SK-MEL-5 (cell line): ENCODE measurements at places on chromosomes 1 and 21. TPM values are rescaled to one million over a fixed set of nuclear protein-coding genes. Genes with fewer than 3 reads are reported as not detected.

Gene GPR161
- total RNA-seq: 38.2 and 41.8 TPM in 2 replicates

Gene HSD3B2
- 0.32 and 1.1 TPM in 2 replicates for total RNA-seq

Gene ALX3
- total RNA-seq: not detected in 2 replicates

Gene ERG
- not detected in 2 replicates for total RNA-seq

Gene ZNF648
- 0.43 and 1.1 TPM in 2 replicates for total RNA-seq

Gene RHEX
- total RNA-seq: not detected in 2 replicates

Gene TSPAN1
- total RNA-seq: not detected in 2 replicates

Gene PIK3R3
- total RNA-seq: 10.9 and 11.6 TPM in 2 replicates

Gene VHLL
- total RNA-seq: 0.27 TPM in 1 of 2 replicates, not detected in the other

Gene LYPD8
- 2.3 and 2.4 TPM in 2 replicates for total RNA-seq

GRCh38 chr1:50080904-50081586, 27.7 kb upstream of the ELAVL4 start:
- DNase-seq: peak; percentile 57

DNA sequence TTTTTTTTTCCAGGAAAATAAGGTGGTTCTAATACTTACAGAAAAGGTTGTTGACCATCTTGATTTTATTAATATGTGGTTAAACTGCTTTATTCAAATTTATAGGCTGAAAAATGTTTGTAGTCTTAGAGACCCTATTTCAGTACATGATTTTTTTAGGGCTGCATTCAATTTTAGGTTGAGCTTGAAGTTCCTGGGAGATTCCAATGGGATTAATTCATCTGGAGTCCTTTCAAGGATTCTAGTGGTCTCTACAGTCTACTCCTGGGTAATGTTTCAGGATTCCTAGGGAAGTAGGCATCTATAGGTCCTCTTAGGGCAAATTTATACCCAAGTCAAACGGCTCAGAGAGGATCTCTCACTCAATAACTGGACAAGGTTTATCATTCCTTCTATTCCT, 126.7 kb downstream of the HMCN1 start:
- DNase-seq: no peak

DNA sequence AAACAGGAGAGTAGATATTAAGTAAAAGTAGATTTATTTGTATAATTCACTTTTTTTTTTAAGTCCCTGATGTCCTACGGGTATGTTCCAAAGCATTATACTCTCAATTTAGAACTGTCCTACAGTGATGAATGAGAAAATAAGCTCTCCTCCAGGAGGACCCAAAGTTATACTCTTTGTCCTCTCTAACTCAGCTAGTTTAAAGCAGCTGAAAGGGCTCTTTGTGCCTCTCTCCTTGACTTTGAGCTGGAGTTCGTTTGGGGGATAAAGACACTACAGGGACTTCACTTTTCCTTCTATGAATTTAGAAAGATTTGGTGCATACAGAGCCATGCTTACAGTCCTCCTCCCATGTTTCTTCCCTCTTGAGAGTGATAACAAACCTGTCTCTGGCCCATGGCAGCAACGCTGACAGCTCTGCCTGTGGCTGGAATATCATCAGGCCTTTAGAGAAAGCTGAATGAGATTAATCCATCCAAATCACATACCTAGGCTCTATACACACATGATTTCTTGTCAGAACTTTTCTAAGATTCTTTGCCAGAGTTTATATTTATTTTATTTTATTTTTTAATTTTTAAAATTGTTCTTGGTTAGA, 134.3 kb downstream of the PIK3R3 start:
- peak; percentile 52 for DNase-seq

DNA sequence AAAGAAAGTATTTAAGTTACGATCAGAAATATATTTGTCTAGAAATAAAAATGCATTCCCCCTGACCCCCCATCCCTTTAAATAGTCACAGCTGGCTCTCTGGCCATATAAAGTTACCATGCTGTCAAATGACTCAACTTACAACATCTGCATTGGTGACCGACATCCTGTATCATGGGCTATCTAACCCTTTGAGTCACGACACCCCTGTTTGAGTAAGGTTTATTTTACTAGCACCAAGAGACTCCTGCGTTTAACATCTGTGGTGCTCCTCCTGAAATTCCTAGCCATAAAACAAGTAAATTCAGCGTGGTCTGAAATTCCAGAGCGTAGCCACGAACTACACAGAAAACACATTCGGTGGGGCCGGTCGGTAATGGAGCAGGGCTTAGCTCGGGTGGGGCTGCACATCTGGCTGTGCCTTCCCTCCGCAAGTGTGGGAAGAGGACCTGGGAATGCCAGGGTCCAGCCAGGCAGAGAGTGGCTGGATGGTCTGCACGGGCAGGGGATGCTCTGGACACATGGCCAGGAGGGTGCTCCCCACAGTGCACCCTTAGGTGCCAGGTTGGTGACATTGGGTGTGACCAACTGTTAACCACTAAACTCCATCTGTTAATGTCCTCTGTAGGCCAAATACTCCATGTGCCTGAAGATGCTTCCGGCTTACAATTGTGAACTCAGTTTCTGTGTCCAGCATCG, 53.0 kb upstream of the CLDN14 start:
- DNase-seq: no peak

GRCh38 chr1:246969621-246970020, 37.9 kb upstream of the AHCTF1 start:
- DNase-seq: no peak

DNA sequence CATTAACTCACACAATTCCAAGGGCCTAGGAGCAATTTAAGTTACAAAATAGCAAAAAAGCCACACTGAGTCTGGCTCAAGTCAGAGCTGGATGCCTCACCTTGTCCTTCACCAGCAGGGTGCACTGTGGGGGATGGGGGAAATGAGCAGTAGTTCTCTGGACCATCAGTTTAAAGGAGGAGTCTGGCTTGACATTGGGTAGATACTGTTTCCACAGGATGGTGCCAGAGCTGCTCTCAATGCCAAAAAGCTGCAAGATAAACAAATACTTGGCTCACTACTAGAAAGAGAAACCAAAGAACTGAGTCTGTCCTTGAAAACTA, 18.8 kb downstream of the EMC1 start:
- peak; percentile 1 for DNase-seq

DNA sequence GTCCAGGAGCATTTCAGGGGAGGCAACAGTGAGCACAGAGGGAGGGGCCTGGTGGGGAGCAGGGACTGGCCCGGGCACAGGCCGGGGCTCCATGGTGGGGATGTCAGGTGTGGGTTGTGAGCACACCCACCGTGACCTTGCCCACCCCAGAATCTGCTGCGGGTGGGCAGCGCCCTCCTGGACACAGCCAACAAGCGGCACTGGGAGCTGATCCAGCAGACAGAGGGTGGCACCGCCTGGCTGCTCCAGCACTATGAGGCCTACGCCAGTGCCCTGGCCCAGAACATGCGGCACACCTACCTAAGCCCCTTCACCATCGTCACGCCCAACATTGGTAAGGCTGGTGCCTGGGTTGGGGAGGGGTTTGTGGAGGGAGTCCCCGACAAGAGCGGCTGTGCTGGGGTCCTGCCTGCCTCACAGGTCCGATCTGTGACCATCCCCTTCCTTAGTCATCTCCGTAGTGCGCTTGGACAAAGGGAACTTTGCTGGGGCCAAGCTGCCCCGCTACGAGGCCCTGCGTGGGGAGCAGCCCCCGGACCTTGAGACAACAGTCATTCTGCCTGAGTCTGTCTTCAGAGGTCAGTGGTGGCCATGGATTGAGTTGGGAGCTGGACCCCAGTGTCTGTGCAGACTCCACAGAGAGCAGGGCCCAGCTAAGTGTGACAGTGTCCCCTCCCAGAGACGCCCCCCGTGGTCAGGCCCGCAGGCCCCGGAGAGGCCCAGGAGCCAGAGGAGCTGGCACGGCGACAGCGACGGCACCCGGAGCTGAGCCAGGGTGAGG, 14.3 kb downstream of the PSRC1 start:
- no peak for DNase-seq

DNA sequence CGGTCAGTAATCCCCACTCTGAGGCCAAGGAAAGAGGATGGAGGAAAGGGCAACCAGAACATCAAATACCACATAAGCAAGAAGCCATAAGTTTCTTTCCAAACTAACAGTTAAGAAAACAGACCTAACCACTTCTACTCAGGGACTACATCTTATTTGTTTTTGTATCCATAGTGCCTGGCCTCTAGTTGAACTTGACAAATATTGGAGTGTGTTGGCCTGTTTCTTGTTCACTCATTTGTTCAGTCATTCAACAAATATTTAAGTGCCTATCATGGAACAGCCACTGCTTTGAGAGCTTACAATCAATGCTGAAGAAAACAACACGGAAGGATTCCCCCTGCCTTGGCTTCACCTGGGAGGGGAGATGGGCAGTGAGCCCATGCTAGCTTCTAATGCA, 69.7 kb downstream of the ST6GALNAC3 start:
- DNase-seq: no peak

- no peak for DNase-seq
These were observed 117.8 kb downstream of the TNFSF18 start for GRCh38 chr1:172932981-172933380.

DNA sequence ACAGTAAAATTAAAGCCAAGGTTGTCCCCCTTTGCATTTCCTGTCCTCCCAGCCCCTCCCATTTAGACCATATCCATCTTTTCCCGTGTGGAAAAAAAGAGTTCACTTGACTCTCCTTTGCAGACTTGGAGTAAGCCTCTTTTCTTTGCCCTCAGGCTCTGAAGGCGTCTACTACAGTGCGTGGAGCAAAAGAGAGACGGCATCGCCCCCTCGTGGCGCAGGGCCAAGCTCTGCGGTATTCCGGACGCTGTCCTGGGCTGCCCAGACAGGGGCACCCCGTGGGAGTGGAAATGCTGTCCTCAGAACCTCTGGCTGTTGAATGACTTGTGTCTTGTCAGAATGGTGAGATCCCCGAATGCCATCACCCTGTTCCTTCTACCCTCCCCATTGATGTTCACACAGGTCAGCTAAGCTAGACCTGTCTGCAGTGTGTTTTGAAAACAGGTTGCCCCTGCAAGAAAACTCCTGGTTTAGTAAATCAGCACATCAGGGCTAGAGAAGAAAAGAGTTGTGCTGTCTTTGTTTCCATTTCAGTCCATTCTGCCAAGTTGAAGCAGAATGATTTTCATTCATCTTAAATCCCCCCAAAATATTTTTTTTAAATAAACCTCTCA, 12.3 kb upstream of the GJA8 start:
- DNase-seq: peak; percentile 89

- no peak for DNase-seq
These were observed 129.2 kb downstream of the GLUL start for GRCh38 chr1:182262425-182262824.

GRCh38 chr1:167905671-167906070, 8.3 kb downstream of the ADCY10 start:
- no peak for DNase-seq

DNA sequence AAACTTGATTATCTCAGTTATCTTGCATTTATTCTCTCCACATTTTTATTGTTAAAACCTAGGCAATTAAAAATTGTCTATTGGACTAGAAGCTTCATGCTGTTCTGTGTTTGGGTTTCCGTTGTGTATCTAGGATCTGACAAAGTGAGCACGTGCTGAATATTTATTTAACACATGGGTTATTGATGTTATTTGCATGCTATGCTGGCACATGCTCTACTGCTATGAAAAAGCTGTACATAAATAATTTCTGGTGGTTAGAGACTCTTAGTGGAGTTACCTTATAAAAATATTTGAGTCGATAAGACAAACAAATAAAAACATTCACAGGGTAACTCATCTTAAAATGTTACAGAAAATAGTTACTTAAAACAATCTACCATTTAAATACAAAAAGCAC, 1769.7 kb downstream of the MRPL39 start:
- no peak for DNase-seq

- DNase-seq: peak; percentile 54
These were observed 114.4 kb downstream of the CNIH3 start for GRCh38 chr1:224730540-224730939.

- DNase-seq: no peak
These were observed 315.9 kb upstream of the GREM2 start for GRCh38 chr1:240927821-240928220.

DNA sequence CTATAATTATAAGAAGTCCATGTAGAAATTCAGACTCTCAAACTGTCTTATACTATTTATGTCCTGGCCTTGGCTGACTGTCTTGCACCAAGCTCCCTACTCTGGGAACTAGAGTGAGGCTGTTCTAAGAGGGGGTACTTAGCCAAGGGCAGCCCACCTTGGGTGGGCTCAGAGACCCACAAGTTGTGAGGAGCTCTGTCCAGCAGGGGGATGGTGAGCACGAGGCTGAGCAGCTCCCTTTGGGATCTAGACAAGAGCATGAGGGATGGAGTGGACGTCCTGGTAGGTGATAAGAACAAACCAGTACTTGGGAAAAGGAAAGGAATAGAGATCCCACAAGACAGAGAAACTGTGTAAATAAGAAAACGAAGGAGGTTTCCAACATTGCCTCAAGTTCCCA, 127.1 kb upstream of the SLC44A3 start:
- DNase-seq: peak; percentile 6

DNA sequence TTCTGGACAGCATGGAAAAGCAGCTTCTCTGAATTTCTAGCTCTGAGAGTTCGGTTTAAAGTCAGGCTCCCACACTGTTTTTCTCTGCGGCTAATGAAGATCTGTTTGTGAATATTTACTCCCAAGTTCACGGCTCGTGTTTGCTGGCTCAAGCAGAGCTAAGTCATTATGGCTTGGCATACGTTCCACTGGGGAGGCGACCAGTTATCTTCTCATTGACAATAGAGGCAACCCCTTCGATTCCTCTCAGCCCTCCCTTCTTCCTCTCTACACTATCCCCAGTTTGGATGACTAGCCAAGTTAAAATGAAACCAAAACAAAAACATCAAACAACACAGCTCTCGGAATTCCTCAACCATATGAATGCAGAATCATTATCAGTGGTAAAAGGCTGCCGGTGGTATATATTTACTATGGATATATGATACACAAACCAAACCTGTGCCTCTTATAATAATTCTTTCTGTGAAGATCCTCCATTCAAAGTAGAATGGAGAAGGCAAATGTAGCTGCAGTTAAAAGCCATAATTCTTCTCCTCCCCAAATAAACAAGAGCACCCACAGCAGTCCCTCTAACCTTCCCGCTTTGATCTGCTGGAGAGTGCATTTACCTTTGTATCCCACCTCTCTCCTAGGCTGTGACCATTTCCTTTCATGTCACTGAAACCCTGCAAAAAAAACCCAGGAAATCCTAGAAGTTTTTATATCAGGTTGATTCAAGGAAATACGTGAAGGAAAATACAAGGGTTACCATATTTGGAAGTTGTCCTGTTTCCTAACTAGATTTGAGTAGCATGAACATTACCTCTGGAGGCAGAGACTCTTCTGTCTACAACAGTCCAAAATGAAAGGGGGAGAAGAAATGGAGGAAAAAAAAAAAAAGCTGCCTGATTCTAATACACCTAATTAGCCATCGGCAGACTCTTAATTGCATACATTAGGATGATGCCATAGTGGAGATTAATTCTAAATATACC, 108.3 kb upstream of the USH2A start:
- peak; percentile 22 for DNase-seq

DNA sequence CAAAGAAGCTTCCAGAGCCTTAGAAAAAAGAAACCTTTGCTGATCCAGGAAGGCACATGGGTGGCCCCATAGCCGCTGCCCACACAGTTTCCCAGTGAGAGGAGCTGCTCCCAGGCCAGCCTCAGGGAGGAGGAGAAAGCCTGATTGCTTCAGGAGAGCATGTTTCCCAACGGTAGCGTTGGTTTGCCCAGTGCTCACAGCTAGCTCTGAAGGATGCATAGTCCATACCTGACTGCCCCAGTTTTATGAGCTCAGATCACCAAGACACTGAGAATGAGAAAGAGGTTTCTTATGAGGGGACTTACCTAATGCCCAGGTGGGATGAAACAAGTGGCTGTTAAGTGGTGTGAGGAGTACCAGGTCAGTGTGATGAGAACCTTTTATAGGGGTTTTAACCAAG, at the start of gene CRNN:
CRNN (minus strand) TSS at position 355 of the 400 bp plus-strand sequence. CDS start 2,030 bp downstream, outside the sequence.
- DNase-seq: no peak

- DNase-seq: no peak
These were observed 43.0 kb downstream of the NKAIN1 start for GRCh38 chr1:31196685-31197084.

GRCh38 chr1:215669806-215670491, 102.8 kb downstream of the KCTD3 start:
- no peak for DNase-seq
